ENCODE measurements at places on chromosomes 3 and 15. TPM values are rescaled to one million over a fixed set of nuclear protein-coding genes. Genes with fewer than 3 reads are reported as not detected.

SATB1 gene
- total RNA-seq = 24.0 TPM

CLSTN2 gene
- total RNA-seq = 0.97 TPM

SCG5 gene
- total RNA-seq = 10.8 TPM

ILDR1 gene
- 5.3 TPM for total RNA-seq

GALNT15 gene
- 4.5 TPM for total RNA-seq

RLBP1 gene
- total RNA-seq = not detected

SPATA12 gene
- 0.21 TPM for total RNA-seq

ALDH1L1 gene
- 1.8 TPM for total RNA-seq

RUBCN gene
- total RNA-seq = 33.0 TPM

GABRR3 gene
- total RNA-seq = not detected

MGA gene
- total RNA-seq = 33.7 TPM

EEF1AKMT4 gene
- 6.5 TPM for total RNA-seq

COMMD4 gene
- 71.4 TPM for total RNA-seq

UPK1B gene
- 0.18 TPM for total RNA-seq

ECE2 gene
- total RNA-seq = not detected

ARL6 gene
- 9.9 TPM for total RNA-seq

C3orf22 gene
- total RNA-seq = not detected

ACAN gene
- 0.99 TPM for total RNA-seq

CCR4 gene
- total RNA-seq = 0.87 TPM

Data from left lung (tissue), 14 donors.